AML-193 (cell line): ENCODE measurements at places on chromosomes 11 and 22.

DNA sequence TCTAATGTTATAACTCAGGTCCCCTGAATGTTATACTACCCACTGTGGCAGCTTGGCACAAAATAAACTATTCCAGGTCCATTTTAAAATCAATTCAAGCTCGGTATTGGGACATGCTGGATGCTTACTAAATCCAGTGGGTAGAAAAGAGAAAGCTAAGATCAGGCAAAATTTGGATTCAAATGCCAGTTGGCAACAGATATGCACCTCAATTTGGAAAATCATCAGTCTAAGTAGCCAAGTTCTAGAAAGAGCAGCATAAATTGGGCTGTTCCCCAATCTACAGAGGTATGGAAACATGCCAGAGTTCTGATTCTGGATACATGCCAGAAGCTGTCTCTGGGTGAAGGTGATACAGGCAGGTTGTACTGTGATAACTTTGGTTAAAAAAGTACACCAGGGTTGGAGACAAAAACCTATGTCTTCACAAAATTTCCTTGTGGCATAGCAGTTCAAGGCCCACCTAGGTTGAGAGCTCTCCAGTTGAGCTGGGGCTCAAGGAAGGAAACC, 427.8 kb downstream of the LRRC4C start:
- no peak for DNase-seq

GRCh38 chr11:130223291-130223971, 63.8 kb downstream of the ST14 start:
- no peak for DNase-seq

DNA sequence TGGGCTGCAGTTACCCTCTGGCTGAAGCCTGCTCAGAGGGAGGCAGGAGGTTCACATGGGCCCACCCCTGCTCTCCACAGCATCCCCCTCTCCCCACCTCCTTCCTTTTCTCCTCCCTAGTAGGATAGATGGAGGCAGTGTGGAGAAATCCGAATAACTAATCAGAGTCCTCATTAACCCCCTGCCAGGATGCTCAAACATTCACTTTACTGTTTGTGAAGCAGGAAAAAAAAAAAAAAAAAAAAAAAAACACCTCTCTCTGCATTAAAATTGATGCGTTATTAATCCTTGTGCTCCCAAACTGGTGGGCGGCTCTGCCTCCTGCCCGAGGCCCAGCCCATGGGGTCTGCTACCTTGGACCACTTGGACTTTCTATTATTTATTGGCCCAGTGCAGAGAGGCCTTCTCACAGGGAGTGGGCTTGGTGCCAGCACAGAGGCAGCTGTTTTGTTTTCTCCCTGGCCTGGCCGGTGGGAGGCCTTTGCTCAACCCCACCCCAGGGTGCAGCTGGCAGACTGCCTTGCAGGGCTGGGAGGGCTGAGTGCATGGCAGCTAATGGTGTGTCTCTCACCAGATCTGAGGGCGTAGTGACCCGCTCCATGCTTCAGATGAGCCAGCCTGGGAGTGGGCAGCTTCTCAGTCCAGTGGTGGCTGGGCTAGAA, 150.7 kb downstream of the PKNOX2 start:
- DNase-seq: no peak

- DNase-seq: no peak
Observed at GRCh38 chr22:27616033-27616432, 185.5 kb downstream of the MN1 start.

DNA sequence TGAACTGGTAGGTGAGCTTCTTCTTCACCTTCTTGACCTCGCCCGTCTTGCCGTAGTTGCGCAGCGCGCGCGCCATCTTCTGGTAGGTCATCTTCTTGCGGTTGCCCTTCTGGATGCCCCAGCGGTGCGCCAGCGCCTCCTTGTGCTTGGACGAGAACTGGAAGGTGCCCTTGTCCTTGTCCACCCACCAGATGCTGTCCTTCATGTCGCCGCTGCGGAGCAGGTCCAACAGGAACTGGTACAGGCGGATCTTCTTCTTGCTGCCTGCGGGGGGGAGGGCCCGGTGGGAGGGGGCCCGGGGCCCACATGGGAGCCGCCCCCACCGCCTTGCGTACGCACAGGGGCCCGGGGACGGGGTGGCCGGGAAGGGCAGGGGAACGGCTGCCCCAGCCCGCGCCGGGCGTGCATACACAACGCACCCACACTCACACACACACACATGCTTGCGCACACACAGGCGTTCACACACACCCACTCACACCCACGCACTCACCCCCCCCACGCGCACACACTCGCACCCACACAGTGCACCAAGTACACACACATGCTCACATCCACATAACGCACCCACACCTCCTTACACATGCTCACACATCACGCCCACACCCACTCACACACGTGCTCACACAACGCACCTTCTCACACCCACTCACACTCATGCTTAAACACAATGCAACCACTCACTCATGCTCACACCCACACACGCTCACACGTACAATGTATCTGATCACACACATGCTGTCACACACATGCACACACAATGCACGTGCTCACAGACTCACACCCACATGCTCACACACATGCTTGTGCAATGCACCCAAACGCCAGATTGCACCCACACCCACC, 3.0 kb upstream of the MYBPC3 start:
- no peak for DNase-seq

GRCh38 chr11:110991661-110992355, 253.7 kb upstream of the POU2AF2 start:
- no peak for DNase-seq

DNA sequence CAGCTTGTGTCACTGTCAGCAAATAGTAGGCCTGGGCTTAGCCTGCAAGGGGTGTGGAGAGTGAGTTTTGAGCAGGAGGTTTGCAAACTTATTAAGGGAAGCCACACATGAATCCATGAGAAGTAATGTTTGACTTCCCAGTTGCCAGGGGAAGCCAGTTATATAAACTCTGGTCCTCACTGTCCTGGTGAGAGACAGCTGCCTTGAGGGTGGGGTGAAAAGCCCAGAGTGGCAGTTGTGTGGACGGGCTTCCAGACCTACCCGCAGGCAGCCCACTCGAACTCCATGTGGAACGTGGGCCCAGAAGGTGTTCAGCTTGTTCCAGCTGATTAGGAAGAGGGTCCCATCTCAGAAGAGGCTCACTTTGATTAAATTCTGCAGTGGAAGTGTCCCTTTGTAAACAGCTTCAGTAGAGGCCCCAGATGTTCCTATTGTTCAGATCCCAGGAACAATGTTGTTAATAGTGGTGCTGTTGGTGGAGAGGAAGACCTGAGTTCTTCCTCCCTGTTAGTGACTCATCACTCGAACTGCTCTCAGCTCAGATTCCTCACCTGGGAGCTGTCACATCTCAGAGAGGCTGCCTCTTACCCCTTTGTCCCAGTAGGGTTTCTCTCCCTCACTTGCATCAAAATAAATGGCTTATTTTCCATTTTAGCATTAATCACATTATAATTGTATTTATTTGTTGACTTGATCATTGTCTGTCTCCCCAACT, 63.4 kb downstream of the GRAMD1B start:
- no peak for DNase-seq

DNA sequence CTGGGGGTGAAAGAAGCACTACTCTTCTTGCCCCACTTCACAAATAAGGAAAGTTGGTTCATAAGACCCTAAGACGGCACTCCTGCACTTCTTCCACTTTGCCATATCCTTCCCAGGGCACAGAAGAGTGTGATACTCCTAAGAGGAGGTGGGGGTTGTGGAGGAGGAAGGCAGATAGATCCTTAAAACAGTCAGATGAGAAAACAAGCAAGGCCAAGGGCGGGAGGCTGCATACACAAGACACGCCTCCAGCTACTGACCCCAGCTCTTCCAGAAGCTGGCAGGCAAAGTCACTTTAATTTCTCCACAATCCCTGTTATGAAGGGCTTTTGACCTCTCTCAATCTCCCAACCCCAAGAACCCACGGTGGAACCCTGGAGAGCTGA, 1.6 kb upstream of the CHRM4 start:
- DNase-seq: no peak

- no peak for DNase-seq
Observed at GRCh38 chr11:119935349-119935925, 202.5 kb downstream of the TRIM29 start.

DNA sequence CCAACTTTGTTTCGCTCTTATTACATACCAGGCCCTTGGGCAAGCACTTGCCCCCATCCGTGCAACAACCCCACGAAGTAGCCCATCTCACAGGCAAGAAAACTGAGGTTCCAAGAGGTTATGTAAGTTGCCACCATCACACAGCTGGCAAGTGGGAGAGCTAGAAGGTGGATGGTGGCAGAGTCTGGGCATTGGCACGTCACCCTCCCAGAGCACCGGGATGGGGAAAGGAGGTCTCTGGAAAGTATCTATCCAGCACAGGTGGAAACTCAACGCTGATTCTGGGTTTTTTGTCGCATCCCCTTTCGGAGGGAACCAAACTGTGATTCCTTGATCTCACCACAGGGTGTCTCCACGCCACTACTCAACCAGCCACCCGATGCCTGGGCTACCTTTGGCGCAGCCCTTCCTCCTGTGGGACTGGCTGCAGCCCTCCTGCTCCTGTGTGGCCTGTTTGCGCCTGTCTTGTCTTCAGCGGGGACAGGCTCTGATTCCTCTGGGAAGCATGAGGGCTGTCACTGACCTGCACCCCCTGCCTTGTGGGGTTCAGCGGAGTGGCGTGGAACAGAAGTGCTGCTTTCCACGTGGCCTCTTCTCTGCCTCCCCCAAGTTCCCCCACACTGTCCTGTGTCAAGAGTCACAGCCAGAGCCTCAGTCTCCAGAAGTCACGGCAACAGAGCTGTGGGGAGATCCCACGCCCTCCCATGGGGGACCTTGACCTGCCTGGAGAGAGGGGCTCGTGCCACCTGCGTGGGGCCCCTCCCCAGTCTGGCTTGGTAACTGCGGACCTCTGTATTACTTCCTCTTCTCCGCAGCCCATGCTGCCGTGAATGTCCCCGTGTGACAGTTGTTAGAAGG, 34.4 kb upstream of the TRIM29 start:
- DNase-seq: peak; percentile 35

- DNase-seq: no peak
Observed at GRCh38 chr11:131696690-131697089, 326.3 kb downstream of the NTM start.

DNA sequence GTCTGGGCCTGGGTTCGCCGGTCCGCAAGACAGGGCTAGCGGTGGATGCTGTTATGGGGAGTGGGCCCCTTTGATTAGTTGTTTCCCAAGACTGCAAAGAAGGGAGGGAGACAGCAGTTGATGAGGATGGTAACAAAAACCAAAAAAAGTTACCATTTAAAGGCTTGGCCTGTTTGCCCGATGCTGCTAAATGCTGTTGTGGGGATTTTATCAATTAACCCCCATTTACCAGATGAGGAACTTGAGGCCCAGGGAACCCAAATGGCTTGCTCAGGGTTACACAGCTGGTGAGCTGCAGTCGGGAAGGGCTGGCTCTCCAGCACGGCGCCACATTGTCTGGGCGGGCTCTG, 3.4 kb downstream of the TRPT1 start:
- DNase-seq: no peak

GRCh38 chr11:10236840-10237239, 57.2 kb downstream of the SBF2 start:
- no peak for DNase-seq

GRCh38 chr11:1702506-1702905, 5.5 kb downstream of the KRTAP5-6 start:
- DNase-seq: no peak

GRCh38 chr11:89498845-89499448, 7.8 kb upstream of the NOX4 start:
- DNase-seq: no peak
